DMS79 (cell line): ENCODE measurements at places on chromosomes 6 and 20.

- DNase-seq = peak; percentile 14
Measured at GRCh38 chr20:46022411-46023147, 6.4 kb upstream of the SLC12A5 start.

- no peak for DNase-seq
Measured at GRCh38 chr6:167517254-167517916, 192.5 kb downstream of the TTLL2 start.

- no peak for DNase-seq
Measured at GRCh38 chr6:11241793-11242201, 9.3 kb upstream of the NEDD9 start.

DNA sequence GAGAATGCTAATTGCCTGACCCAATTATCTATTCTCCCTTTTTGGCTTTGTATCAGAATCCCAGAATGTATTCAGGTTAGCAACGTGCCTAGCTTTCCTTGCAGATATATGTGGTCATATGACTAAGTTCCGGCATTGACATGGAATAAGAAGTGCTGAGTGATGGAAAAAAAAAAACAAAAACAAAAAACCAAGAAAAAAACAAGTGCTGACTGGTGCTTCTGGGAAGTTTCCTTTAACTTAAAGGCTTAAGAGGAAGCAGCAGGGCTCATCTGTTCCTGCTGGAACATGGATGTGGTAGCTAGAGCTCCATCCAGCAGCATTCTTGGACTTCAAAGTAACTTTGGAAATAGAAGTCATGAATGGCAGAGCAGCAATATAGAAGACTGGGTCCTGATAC lies 10.4 kb upstream of the RPF2 start:
- no peak for DNase-seq

DNA sequence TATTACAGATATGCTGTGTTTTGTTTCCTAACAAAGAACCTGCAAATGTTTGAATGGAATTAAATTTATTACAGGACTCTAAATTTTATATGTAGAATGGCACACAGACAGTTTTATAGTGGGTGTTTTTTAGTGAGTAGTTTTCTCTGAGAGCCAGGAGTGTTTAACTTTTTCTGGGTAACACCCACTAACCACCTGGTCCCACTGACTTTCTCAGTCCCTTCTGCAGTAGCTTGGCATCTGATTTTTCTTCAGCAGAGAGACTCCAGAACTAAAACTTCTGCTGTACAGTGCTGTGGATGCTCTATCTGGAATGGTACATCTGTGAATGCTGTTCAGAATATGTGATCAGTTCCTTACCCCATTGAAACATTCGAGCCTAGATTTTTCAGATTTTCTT lies 6.3 kb downstream of the YWHAB start:
- no peak for DNase-seq
